ENCODE measurements at places on chromosomes 1 and 21.

DNA sequence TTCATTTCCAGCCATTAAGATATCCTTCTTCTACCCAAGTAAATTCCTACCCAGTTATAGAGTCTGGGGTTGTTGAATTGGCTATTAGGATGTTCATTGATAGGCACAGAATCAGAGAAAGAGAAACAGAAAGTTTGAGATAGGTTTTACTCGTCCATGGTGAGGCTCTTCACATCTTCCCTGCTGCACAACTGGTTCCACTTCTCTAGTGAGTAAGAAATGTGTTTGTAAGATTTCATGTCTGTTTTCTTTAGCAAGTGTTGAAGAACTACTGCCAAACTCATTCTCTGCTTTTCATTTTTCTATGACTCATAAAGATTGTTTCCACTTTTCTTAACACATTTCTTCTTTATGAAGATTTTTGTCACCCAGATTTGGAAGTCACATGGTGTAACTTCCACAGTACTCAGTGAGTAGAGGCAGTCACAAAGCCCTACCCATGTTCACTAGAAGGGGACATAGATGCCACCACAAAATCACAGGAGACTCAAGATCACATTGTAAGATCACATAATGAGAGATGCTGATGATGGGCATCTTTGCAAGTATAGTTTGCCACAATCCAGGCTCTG lies 152.3 kb downstream of the SNX7 start:
- no peak for DNase-seq

DNA sequence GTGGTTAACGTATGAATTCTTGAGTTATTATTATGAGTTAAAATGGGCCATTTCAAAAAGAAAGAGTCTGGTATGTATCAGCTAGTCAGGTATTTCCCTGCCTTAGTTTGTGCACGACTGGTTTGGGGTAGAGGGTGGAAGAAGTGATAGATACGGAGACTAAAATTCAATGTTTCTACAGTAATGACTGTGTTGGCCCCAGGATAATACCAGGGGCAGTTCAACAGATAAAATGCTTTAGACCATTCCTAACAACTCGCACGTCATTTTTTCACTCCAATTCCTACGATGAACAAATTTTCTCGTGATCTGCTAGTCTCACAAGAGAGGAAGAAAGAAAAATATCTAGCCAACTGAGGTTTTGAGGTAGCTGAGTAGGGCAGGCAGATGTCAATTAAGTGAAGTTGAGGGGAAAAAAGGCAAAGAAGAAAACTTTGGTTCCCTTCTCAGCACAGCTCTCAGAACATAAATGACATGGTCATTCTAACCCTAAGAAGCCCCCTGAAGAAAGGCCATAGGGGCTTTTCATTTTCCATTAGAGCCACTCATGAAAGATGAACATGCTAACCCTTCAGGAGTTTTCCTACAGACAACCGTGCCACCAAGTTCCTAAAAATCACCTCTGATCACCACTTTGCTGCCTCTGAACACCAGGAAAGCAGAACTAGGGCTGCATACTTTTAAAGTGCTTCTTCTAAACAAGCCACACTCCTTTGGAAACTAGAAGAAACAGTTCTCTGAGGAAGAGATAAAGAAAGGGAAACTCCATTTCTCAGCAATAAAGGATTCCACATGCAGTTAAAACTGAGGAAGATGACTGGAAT lies 5.6 kb downstream of the MCOLN2 start:
- no peak for DNase-seq

DNA sequence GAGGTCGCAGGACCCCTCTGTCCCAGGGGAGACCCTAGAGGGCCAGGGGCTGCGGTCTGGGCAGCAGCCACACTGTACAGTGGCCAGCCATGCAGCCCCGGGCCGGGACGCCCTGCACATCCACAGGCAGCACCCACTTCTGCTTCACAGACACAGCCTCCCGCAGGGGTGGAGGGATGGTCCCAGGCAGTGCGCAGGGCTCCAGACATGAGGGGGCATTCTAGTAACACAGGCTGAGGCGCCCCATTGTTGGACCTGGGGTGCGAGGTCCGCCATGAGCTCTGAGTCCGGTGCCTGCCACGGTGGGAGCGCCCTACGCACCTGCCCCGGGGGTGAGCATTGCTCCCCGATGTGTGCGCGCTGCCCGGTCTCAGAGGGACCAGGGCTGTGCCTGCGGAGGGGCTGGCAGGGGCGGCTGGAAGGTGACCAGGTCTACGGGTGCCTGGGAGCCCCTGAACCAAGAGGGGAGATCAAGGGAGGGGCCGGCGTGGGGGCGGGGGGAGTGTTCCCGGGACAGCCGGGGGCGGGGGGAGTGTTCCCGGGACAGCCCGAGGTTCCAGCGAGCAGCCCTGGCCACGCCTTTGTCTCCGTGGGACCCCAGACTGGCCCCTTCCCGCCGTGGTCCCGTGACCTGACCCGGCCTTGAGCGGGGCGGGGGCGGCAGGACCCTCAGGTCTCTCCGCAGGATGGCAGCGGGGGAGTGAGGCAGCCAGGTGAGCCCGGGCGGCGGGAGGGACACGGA lies 4.5 kb downstream of the MMEL1 start:
- DNase-seq: no peak

DNA sequence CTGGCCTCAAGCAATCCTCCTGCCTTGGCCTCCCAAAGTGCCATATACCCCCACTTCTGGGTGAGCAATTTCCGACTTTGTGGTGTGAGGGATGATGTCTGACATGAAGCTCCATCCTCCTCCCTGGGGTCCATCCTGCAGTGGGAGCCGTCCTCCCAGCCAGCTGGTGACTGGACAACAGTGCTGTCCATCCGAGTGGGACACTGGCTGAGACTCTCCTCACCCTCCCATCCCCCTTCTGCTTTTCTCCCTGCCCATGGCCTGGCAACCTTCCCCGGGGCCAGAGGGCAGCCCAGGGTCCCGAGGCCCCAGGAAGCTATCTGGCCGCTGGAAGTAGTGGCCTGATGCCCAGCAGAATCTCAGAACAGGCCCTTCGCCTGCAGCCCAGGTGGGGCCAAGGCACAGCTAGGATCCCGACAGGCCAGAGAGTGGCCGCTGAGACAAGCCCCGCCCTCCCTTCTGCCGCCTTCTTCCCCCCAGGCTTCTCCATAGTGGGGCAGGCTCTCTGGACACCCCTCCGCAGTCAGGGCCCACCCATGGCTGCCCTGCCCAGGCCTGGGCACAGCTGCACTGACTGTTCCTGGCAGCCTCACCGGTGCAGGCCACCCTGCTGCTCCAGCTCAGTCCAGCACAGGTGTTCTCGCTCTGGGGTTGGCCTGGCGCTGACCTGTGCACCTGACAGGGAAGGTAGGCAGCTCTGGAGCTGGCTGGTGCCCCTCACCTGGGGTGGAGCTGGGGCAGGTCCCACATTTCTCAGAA lies 8.4 kb upstream of the FAAP20 start:
- no peak for DNase-seq

- DNase-seq: no peak
Measured at GRCh38 chr1:106254748-106255147, 801.7 kb upstream of the PRMT6 start.

- DNase-seq: no peak
Measured at GRCh38 chr21:15445327-15445726, 284.5 kb upstream of the USP25 start.

DNA sequence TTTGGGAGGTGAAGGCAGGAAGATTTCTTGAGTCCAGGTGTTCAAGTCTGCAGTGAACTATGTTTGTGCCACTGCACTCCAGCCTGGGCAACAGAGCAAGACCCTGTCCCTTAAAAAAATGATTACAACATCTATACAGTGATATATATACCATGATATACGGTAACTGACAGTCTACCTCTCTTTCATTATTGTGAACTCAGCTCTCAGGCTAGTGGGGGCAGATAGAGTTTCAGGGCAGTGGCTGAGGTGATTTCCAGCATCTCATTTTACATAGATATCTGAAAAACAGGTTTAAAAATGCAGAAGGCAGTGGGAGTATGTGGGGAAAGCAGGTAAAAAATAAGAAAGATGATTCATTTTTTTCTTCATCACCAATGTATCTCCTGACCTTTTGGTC lies 8.1 kb upstream of the NTNG1 start:
- DNase-seq: no peak

DNA sequence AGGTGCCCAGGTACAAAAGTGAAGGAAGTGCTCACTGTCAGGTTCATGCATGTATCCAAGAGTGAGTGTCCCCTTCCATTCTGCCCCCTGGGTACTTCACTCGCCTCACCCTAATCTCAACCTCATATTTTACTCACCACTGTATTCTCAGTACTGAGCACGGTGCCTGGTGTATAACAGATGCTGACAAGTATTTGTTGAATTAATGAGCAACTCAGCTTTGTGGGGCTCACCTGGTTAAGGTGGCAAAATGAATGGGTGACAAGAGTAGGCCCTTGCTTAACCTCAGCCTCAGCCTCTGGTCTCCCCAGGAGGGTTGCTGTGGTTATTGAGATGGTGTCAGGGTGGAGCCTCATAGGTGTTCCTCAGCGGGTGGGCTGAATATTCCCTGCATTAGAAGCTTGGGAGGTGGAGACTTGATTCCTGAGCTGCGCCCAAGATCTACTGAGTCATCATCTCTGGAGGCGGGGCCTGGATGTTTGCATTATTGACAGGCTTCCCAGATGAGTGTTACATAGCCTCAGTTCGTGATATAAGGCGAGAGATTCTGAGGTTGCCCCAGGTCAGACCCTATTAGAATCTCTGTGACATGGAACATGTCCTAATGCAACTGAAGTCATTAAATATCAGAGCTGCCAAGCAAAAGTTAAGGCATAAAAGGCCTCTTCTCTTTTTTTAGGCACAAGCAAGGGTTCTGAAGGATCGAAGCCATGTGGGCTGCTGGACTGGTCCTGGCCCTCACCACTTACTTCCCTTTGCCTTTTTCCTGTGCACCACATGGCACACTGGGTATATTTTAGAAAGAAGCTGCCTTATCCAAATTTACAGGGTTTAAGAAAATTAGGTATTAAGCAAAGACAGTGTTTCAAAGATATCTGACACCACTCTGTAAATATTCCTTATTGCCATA lies 39.2 kb downstream of the SYT6 start:
- no peak for DNase-seq

- DNase-seq: no peak
Measured at GRCh38 chr1:60956520-60956919, 125.8 kb upstream of the NFIA start.

- no peak for DNase-seq
Measured at GRCh38 chr1:50264590-50264989, 155.9 kb downstream of the ELAVL4 start.

DNA sequence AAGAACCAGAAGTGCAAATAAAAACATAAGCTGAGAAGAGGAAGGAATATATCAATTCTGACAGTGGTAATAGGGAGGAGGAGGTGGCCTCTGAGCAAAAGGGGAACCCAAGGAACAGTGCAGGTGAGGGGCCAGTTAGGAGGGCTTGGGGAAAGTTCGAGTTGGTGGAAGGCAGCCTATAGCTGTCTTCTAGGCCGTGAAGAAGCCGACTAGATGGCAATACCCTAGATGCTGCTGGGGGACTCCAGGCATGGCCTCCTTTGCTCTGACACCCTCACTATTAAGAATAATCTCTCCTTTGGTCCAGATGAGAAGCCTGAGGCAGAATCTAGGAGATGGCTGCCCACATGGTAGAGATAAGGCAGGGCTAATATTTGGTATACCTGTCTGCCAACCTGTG lies 351.1 kb upstream of the PLXNA2 start:
- DNase-seq: no peak

- no peak for DNase-seq
Measured at GRCh38 chr1:235950318-235950717, 83.6 kb upstream of the LYST start.

DNA sequence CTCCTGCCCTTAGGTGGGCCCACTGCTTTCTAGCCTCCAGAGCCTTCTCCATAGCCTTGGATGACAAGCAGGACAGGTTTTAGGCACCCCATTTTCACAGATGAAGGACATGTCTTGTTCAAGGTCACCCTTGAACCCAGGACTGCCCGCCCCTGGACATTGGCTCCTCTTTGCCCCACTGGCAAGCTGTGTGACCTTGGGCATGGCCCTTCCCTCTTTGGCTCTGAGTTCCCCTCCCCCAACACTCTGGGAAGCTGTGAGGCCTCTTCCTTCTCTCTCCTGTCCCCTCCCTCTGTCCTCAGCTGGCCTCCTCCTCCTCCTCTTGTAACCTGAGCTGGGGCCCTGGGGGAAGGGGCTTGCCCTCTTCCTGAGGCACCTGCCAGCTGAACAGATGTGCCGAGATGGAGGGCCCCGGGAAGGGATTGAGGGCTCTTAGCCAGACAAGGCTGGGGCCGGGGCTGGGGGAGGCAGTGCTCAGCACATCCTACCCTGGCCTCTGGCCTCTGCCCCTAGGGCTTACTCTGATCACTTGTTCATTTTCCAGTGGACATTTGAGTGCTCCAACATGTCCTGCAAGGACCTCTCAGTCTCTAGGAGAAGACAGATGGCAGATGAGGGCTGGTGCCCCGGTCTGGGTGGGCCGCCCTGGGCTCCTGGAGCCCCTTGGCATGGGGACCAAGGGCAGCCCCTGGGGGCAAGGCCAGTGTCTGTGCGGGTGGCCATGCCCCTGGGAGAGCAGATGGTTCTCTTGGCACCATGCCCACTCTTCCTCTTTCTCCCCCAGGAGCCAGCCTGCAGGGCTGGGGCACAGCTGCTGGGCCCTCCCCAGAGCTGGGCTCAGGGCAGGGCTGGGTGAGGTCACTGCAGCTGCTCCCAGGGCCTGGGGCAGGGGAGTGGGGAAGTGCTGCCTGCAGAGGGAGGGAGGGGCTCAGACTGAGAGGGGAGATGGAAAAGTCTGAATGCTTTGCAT lies 10.7 kb downstream of the FOXO6 start:
- DNase-seq: no peak

DNA sequence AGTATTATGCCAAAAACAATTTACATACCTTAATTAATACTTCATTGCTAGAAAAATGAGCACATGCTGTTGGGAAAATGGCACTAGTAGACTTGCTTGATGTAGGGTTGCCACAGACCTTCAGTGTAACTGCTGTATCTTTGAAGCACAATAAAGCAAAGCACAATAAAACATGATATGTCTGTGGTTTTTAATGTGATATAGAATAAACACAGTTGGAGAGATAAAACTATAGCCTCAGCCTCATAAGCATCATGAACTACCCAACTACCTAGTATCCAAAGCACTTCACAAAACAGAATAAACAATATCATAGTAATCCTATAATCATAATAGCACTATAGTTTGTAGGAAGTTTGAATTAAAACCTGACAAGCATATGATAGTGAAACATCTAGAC lies 143.5 kb downstream of the SYT14 start:
- no peak for DNase-seq

DNA sequence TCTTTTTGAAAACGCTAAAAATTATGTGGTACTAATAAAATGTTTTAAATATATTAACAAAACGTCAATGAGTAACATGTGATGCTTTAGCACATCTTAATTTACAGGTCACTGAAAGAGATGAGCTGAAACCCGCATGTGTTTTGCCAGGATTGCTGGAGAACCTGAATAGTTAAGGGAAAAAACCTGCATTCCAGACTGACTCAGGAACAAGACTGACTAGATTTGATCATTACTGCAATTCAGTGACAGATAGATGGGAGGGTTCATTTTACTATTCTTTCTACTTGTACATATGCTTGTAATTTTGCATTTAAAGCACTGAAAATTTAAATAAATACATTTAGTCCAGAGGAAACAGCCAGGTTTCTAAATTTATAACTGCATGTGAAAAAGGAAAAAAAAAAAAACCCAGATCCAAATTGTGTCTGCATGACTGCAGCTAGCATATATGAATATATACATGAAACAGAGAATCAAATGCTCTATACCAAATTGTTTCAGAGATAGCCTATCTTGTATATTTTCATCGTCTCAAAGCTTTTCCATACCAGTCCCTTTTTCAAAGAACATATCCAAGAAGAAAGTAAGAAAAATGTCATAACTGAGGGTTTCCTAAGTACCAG lies 71.7 kb downstream of the APP start:
- DNase-seq: no peak

Measured in stimulated activated CD4-positive, alpha-beta T cell treated with anti-CD3 and anti-CD28 coated beads, Interleukin-1b, Interleukin-23, amount 100 ng/mL, for 1 hour (primary cell).